ENCODE measurements at places on chromosomes 11 and 22. TPM values are rescaled to one million over a fixed set of nuclear protein-coding genes. Genes with fewer than 3 reads are reported as not detected.

DNA sequence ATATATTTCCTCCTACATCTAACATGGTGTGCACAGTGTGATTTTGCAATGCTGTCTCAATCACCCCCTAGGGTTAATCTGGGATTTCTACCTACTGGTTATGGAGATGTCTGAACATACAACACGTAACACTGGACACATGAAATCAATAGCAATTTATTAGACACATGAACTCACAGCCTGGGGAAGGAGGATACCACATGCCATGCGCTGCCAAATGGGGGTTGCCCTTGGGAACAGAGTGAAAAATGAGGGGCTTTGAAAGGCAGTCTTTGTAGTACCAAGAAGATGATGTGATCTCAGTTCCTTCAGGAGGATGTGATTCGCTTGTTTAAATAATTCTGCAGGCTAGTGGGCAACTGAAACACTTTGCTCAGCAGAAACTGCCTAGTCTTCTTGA is 253.6 kb upstream of the LRRC4C start:
- no peaks in the 10 kb centered on the region for H3K27me3 ChIP-seq
- no peak for DNase-seq
- H3K4me1 ChIP-seq = no peaks in the 10 kb centered on the region
- no peak overlapping the region for H3K4me3 ChIP-seq

DNA sequence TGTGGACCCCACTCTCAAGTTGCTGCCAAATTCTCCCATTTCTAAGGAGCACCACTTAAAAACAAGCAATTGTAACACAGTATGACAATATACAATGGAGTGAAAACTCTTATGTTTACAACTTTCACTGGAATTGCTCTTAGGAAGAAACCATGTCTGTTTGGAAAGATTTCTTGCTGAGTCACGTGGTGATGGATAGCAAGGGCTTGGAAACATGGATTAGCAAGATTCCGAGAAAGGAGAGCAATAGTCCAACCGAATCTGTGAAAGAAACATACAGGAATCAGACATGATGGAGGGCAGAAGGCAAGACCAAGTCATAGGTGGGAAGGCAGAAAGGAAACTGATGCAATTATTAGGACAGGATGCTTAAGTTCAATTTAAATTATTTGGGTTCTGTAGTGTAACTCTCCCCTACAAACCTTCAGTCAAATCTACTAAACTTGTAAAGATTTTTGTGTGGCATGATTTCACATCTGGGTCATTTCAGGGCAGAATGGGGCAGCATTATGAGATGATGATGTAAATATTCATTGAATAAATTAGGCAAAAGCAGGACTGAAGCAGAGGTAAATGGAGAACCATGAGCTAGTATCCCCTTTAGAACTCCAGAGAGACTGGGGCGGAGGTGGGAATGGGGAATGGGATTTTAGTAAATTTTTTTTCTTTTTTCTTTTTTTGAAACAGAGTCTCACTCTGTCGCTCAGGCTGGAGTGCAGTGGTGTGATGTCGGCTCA is 27.8 kb upstream of the THY1 start:
- no peaks in the 10 kb centered on the region for H3K36me3 ChIP-seq
- H3K27me3 ChIP-seq = no peaks in the 10 kb centered on the region
- H3K4me3 ChIP-seq = no peak overlapping the region
- no peak overlapping the region for H3K27ac ChIP-seq

- no peak overlapping the region for H3K4me3 ChIP-seq
- no peaks in the 10 kb centered on the region for H3K36me3 ChIP-seq
- H3K27ac ChIP-seq = no peak overlapping the region
- no peaks in the 10 kb centered on the region for H3K27me3 ChIP-seq
- no peaks in the 10 kb centered on the region for H3K4me1 ChIP-seq
Measured at GRCh38 chr11:125374398-125374797, 121.7 kb downstream of the FEZ1 start.

GRCh38 chr22:48368975-48369525 is 1458.6 kb downstream of the BRD1 start:
- no peak overlapping the region for H3K4me3 ChIP-seq
- H3K27me3 ChIP-seq = no peaks in the 10 kb centered on the region
- DNase-seq = no peak
- H3K27ac ChIP-seq = no peak overlapping the region
- H3K4me1 ChIP-seq = no peaks in the 10 kb centered on the region

GRCh38 chr11:130839981-130840666 is 76.2 kb downstream of the SNX19 start:
- no peak overlapping the region for H3K4me3 ChIP-seq
- no peak overlapping the region for H3K27ac ChIP-seq
- H3K36me3 ChIP-seq = no peaks in the 10 kb centered on the region
- H3K27me3 ChIP-seq = peaks cover 5% of the 10 kb centered on the region

GRCh38 chr11:86484795-86485166 is 110.1 kb downstream of the CCDC81 start:
- no peak overlapping the region for H3K27ac ChIP-seq
- no peaks in the 10 kb centered on the region for H3K36me3 ChIP-seq
- no peak overlapping the region for H3K4me3 ChIP-seq
- peaks cover 8% of the 10 kb centered on the region for H3K4me1 ChIP-seq
- DNase-seq = no peak
- no peaks in the 10 kb centered on the region for H3K27me3 ChIP-seq

DNA sequence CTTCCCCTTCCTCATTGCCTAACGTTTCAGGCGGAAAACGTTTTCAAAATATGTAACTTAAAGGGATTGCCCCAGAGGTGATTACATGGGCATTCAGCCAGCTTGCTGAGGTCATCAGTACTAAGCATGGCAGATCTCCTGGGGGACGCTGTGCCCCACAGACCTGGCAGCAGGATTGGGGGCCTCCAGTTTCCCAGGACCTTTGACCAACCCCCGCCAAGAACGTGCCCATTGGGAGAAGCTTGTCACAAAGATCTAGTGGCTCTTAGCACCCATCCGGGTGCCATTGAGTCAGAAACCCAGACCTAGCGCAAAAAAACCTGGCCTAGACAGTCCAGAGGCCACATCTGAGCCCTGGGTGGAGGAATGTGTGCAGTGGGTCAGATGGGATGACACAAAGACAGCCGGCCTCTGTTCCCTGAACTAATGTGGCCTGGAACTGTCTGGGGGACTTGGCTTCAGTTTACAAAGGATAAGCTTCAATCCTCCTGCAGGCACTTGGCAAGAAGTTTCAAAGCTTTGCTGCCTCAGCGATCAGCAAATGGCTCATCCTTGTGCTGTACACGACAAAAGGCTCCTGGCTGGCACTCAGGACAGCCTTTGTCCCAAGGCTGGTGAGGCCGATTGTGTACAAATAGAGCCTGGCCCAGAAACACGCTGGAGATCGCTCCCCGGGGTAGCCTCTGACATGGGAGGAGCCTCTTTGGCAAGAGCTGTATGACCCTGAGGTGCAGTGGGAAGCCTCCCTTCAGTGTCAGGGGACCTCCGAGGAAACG is 9.5 kb downstream of the C1QTNF6 start:
- DNase-seq = no peak
- H3K27me3 ChIP-seq = no peaks in the 10 kb centered on the region
- H3K27ac ChIP-seq = no peak overlapping the region
- H3K4me1 ChIP-seq = peaks cover 10% of the 10 kb centered on the region
- no peaks in the 10 kb centered on the region for H3K36me3 ChIP-seq
- H3K4me3 ChIP-seq = no peak overlapping the region

DNA sequence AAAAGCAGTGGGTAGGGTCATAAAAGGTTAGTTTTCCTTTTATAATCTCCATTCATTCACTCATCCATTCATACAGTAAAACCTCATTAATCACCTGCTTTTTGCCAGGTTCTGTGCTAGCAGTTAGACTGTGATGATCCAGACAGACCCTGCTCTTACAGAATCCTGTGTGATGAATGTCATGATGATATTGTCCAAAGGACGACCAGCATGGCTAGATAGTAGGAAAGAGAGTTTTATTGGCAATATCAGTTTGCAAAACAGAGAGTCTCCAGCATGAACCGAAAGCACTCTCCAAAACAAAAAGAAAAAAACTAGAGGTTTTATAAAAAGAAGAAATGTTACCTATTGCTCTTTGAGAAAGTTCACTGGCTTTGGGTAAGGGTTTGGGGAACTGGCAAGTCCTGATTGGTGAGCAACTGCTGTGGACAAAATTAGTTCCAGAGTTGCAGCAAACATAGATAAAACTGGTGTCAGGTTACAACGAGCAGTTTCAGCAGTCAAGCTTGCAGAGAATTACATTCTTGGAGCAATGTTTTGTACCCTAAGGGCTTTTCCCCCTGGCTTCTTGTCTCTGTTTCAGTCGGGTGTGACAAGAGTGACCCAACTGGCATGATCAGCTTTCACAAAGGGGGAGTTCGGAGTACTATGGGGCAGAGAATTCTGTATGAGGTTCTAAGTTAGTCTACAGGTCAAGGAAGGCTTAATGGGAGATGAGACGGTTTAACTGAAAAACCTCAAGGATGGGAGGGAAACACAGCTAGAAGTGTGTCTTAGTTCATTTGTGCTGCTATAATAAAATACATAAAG is 58.3 kb downstream of the HSD17B12 start:
- no peak overlapping the region for H3K27ac ChIP-seq
- no peaks in the 10 kb centered on the region for H3K36me3 ChIP-seq

- H3K27ac ChIP-seq = no peak overlapping the region
- no peak overlapping the region for H3K4me3 ChIP-seq
- H3K27me3 ChIP-seq = no peaks in the 10 kb centered on the region
Measured at GRCh38 chr11:128456566-128457268, 130.6 kb downstream of the ETS1 start.

- no peak for DNase-seq
- no peak overlapping the region for H3K4me3 ChIP-seq
- no peak overlapping the region for H3K27ac ChIP-seq
- no peaks in the 10 kb centered on the region for H3K36me3 ChIP-seq
Measured at GRCh38 chr22:42704896-42705295, 15.8 kb downstream of the A4GALT start.

DNA sequence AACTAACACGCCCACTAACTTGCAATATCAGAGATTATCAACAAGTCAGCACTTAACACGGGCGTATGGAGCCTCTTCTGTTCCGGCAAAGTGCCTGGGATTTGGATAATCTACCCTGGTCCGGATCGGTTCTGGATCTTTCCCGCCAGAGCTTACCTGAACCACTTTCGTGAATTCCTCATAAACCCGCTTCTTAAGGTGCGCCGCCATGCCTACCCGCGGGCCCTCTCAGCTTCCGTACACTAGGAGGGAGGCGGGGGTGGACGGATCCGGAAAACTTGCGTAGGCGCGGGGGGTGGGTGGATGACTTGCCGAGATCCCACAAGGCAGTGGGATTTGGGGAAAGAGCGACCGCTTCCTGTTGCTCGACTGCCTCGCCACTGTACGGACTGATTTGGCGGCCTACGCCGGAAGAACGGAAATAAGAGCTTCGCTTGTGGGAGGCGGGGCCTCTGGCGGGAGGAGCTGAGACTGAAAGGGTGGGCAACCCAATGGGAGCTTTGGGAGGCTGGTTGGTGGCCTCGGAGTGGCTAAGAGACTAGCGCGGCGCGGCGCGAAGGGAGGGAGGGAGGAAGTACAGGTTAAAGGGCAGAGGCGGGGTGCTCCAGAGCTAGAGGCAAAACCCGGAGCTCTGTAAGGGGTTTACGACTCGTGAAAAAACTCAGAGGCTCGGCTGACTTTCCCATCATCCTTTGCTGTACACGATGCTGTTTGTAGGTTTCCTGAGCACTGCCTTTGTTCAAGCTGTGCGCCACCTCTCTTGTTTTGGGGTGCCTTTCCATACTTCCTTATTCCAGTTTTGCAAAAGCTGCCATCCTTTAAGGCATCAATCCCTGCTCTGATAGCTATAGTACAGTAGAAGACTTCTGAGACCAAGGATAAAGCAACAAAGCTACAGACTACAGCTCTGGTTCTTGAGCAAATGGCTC is at the start of gene INTS4:
Gene INTS4 (minus strand): TSS at position 235 of the 929 bp plus-strand sequence. CDS start 25 bp downstream, at position 210.
- H3K4me3 ChIP-seq = peak within 1 kb of the TSS; percentile 95
- no peaks in the 10 kb centered on the region for H3K36me3 ChIP-seq
- H3K4me1 ChIP-seq = peaks cover 25% of the 10 kb centered on the region
- no peaks in the 10 kb centered on the region for H3K27me3 ChIP-seq
- H3K27ac ChIP-seq = peak within 1 kb of the TSS; percentile 78
- peak; percentile 96 for DNase-seq

- DNase-seq = no peak
- H3K4me1 ChIP-seq = peaks cover 8% of the 10 kb centered on the region
- H3K27me3 ChIP-seq = no peaks in the 10 kb centered on the region
Measured at GRCh38 chr11:3101921-3102640, 44.9 kb upstream of the CARS1 start.

The ZNF280B gene
- total RNA-seq = 3.0 TPM

The MUC5B gene
- total RNA-seq = not detected

The MRGPRE gene
- not detected for total RNA-seq

GRCh38 chr11:101757741-101758140 is 157.1 kb upstream of the CEP126 start:
- no peaks in the 10 kb centered on the region for H3K4me1 ChIP-seq
- no peak for DNase-seq
- no peak overlapping the region for H3K27ac ChIP-seq

DNA sequence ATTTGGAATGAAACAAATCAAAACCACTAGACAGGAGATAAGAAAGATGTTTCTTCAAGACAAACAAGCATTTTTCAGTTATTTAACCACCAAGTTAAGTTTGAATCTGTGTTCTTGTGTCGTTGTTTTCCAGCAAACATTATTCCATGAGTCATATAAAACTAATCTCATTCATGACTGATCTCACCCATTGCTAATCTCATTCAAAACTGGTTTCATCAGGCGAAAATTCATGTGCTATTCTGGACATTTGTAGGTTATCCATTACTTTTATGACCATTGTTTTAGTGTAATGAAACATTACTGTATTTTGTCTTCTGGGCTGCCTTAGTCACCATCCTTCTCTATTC is 221.8 kb downstream of the DDX10 start:
- no peaks in the 10 kb centered on the region for H3K4me1 ChIP-seq
- no peaks in the 10 kb centered on the region for H3K27me3 ChIP-seq
- no peak for DNase-seq
- no peak overlapping the region for H3K4me3 ChIP-seq
- no peaks in the 10 kb centered on the region for H3K36me3 ChIP-seq
- H3K27ac ChIP-seq = no peak overlapping the region

- DNase-seq = peak; percentile 47
- H3K4me1 ChIP-seq = peaks cover 6% of the 10 kb centered on the region
- no peaks in the 10 kb centered on the region for H3K36me3 ChIP-seq
- H3K4me3 ChIP-seq = no peak overlapping the region
Measured at GRCh38 chr22:40024201-40025061, 29.7 kb downstream of the FAM83F start.
